Coronary artery (tissue), 2 donors: ENCODE measurements at places on chromosomes 3 and 15.

- DNase-seq: no peak
These were observed 405.1 kb upstream of the PROK2 start for GRCh38 chr3:72190050-72190449.

GRCh38 chr15:66846031-66846430, 144.0 kb downstream of the SMAD6 start:
- DNase-seq: no peak

GRCh38 chr3:196216089-196216564, at the start of gene SLC51A:
TSS of gene SLC51A (plus strand) at chr3:196216534. CDS start at chr3:196216713, 179 bp downstream.
- DNase-seq: no peak

DNA sequence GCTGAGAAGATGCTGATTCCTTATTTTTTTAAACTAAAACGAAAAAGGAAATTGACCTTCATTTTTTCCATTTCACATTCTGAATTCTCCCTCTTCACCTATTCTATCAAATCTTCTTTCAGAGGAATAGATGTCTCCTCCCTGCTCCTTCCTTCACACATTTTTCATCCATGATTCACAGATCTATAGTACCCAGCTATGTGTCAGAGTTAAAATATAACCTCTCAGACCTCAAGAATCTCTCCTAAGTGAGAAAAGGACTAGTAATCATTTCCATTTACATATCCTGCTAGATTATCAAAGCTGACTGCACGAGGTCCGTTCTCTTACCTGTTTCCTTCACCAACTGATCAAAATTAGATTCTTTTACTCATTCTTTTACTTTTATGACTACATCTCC, 1297.6 kb upstream of the ALCAM start:
- no peak for DNase-seq

DNA sequence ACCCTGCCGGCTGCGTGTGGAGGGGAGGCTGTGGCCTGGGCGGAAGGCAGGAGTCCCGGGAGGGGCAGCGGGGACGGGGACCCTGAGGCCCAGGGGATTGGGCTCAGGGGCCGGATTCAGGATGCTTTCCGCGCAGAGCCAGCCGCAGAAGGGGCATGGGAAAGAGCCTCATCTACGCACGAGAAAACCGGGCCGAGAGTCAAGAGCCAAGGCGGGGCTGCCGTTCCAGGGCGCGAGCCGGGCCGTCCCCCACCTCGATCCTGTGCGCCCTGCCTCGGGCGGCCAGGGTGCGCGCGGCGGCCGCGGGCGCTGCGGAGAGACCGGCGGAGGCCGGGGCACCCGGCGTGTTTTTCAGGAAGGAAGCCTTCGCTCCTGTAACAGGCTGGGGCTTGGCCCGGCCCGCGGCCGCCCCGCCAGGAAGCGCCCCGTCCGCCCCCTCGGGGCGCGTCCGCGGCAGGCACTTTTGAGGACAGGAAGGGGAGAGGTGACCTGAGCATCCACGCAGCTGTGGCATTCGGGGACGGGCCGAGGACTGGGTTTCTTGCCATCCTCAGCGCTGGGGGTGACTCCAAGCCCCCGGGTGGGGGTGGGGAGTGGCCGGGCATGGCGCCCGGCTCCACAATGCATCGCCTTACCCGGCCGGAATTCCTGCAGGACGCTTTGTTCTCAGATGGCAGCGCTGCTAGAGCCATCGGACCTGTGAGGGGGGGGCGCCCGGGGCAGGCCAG, 62.3 kb upstream of the GATA2 start:
- DNase-seq: no peak

GRCh38 chr3:9388562-9389272, 8.7 kb upstream of the SETD5 start:
- DNase-seq: no peak

DNA sequence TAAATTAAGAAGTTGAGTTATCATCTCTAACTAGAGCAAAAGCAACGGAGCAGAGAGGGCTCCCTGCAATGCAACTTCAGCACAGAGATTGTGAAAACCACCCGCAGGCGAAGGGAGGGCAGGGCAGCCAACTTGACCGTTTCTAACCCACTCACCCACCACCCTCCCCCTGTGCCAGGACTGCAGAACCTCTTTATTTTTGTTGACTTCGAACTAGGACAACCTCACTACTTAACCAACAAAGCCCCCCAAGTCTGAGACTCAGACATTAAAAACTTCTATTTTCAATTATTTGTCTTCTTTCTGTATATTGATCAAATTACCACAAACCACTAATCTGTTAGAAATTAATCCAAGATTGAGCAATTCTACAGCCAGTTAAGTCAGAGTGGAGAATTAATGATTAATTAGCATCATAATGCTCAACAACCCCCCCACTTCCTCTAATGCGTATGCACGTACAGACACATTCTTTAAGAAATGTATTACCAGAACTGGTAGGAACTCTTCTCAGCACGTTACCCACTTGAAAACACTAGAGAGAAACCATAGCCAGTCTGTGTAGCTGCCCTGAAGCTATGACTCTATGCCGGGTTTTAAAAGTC, 2.0 kb downstream of the MGLL start:
- no peak for DNase-seq

GRCh38 chr3:134804508-134805480, 9.7 kb downstream of the EPHB1 start:
- peak; percentile 66 for DNase-seq

DNA sequence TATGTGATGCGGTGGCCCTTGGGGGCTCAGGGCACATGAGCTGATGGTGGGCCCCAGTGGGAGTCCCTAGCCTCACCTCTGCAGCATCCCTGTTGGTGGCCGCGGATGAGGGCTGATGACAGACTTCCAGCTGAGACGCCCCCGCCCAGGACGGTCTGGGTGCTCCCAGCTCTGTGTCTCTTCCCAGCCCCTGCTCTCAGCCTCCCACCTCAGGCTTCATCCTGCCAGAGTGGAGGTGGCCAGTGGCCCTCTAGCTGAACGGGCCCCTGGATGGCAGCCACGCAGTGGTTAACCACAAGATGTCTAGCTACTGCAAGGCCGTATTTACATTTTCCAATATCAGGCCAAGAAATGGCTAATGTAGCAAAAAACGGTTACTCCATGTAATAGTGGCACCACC, 205.3 kb upstream of the LINGO1 start:
- no peak for DNase-seq

DNA sequence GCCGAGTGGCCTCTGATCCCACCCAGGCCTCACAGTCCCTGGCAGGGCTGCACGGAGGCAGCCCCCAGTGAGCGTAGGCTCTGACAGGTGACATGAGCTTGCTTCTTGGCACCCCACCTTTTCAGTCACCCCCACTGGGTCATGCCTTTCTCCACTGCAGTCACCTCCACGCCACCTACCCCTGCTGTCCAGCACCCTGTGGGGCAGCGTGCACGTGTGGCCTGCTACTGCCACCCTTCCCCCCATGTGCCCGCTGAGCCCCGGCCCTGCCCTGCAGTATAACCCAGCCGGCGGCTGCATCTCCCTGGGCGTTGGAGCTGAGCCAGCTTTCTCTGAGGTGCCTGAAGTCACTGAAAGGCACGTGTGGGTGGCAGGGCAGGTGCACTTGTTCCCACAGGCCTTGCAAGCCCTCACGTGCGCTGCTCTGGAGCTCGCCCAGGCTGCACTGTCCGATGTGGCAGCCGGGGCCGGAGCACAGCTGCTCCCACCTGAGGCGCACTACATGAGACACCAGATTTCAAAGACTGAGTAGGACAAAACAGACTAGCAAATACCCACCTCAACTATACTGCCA, 65.6 kb downstream of the NIPA2 start:
- no peak for DNase-seq

DNA sequence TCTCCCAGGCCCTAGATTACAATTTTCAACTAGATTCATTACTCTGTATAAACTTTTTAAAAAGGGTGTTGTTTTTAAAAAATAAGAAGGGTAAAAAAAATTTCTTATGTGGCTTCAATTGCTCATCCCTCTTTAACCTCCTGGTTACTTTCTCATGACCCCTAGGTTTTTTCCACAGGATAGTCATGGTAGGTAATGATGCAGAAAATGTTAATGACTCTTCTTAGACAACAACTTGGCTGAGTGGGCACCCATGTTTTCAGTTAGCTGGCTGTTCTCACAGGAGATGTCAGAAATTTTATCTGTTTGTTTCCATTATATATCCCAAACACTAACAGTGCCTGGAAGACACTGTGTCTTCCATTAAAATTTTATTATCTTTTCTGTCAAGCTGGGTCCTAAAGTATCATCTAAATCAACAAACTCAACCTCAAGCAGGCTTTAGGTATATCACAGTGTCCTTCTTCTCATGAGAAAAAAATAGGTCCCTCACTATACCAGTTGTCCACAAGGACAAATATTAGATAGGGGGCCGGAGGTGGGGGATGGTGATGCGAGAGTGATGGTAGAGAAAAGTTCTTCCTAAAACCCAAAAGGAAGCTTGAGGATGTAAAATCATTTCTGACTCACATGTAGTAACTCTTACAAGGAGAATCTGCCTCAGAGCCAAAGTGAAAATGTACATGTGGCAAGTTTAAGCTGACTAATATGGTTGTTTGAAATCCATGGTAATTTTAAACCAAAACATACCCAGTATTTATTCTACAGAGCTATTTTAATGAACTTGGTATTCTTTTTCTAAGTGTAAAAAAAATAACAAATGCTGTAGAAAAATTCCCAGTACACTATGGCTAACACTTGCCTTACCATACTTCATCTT, 43.3 kb downstream of the PLOD2 start:
- no peak for DNase-seq

- no peak for DNase-seq
These were observed 88.8 kb downstream of the EPHB1 start for GRCh38 chr3:134883697-134884385.

GRCh38 chr3:149080699-149081091, 5.6 kb downstream of the HLTF start:
- DNase-seq: no peak

GRCh38 chr3:30539772-30540171, 66.6 kb upstream of the TGFBR2 start:
- DNase-seq: no peak

DNA sequence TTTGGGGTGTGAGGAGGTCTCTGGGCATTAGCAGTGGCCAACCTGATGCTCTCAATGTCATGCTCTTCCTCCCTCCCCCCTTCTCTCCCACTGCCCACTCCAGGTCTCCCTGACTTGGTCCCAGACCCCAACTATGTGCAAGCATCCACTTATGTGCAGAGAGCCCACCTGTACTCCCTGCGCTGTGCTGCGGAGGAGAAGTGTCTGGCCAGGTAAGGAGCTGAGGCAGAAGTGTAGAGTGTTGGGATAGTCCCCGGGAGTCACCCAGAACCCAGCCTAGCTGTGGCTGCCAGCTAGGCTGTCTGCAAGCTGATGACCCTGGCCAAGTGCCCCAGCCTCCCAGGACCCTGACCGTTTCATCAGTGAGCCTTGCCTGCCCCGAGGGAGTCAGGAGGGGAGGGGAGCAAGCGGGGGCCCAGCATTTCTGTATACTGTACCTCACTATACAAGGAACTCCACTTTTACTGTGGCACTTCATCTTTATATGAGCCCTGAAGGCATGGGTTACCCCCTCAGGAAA, 16.5 kb downstream of the LOXL1 start:
- DNase-seq: no peak

GRCh38 chr15:78243058-78243457, 8.7 kb upstream of the ACSBG1 start:
- no peak for DNase-seq

DNA sequence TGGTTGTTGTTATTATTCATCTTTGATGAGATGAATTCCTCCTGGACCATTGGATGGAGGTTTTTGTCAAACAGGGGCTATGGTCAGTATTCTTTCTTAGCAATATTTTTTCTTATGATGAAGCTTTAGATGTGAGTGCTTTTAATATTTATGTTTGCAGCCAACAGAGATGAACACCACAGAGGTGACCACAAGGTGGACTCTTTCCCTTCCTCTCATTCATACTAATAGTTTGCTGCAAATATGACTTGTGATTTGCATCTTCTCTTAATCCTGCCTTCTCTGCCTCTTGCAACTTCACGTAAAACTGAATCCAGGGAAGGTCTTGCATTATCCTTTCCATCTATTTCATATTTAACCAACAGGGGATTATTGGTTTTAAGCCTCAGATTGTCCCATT, 473.1 kb upstream of the UBE2E2 start:
- no peak for DNase-seq

DNA sequence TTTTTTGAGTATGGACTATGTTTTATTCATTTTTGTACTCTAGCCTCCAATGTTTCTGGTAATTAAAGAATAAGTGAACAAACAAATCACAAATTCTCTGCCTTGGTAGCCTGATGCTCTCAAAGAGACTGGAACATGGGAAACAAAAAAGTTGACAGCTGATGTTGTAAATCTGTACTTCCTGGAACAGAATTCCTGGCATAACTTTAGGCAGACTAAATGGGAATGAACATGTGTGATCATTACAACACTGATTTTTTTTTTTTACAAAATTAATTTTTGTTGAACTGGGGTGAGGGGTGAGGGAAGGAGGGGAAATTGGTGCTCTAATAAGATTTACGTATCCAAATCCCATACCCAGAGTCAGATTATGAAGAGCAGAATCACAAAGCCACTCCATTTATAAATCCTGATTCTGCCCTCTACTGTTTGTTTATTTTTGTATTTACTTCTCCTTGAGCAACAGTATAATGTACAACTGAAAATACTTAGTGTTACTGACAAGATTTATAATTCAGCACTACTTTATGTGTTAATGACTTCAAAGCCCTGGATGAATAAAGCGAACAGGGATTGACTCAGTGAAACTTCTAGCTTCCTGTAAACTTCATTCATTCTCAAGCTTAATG, 165.0 kb downstream of the FRMD5 start:
- DNase-seq: no peak

- no peak for DNase-seq
These were observed 270.0 kb downstream of the TBL1XR1 start for GRCh38 chr3:176927280-176927679.

GRCh38 chr15:65468229-65468909, 45.6 kb upstream of the IGDCC4 start:
- DNase-seq: no peak

- no peak for DNase-seq
These were observed 136.8 kb upstream of the PLXNA1 start for GRCh38 chr3:126845920-126846715.

- no peak for DNase-seq
These were observed 47.0 kb upstream of the RBP1 start for GRCh38 chr3:139586420-139587017.

- no peak for DNase-seq
These were observed 41.6 kb downstream of the IQCH start for GRCh38 chr15:67296188-67296587.

GRCh38 chr3:23713641-23714040, 92.1 kb upstream of the UBE2E1 start:
- no peak for DNase-seq
